ENCODE measurements at places on chromosomes 7 and 10.

- no peaks in the 10 kb centered on the region for H3K27me3 ChIP-seq
- H3K4me1 ChIP-seq: peaks cover 27% of the 10 kb centered on the region
These were observed 65.3 kb downstream of the COBL start for GRCh38 chr7:51251290-51251689.

DNA sequence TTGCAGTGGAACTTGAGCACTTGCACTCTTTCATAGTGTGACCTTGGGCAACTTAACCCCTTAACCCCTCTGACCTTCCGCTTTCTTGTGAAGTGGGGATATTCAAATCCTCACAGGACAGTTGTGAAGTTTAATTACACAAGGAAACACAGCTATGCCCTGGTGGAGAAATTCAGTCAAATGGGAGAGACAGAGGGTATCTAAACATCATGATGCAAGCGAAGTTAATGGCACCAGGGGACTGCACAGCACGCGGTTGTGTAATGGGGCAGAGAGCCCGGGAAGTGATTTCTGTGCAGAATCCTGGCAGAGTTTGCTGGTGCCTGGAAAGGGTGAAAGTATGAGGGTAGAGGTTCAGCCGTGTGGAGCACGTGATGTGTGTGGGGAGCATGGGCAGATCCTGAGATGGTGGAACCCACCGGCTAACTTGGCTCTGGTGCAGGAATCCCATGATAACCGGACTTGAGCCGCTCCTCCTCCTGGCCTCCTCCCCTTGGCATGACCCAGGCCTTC is 51.7 kb downstream of the SNX10 start:
- no peaks in the 10 kb centered on the region for H3K27me3 ChIP-seq
- peaks cover 16% of the 10 kb centered on the region for H3K4me1 ChIP-seq
- H3K4me3 ChIP-seq: no peak overlapping the region
- no peak for DNase-seq

DNA sequence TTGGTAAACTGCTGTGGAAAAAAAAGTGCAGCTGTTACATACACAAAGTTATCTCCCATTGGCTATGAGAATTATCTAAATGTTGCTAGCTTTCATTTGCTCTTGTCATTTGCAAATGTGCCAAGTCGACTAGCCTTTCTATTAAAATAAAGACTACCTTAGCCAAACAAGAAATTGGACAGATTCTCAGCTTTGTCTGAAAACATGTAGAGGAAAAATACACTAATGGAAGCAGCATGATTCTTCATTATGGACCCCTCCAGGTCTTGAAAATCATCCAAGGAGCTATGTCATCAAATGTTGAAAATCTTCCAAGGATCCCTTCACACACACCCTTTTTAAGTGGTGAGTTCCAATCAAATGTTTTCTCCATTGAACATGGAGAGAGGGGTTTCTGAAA is 237.7 kb downstream of the ETV1 start:
- no peaks in the 10 kb centered on the region for H3K36me3 ChIP-seq
- H3K27ac ChIP-seq: no peak overlapping the region
- DNase-seq: no peak
- no peak overlapping the region for H3K4me3 ChIP-seq
- no peaks in the 10 kb centered on the region for H3K4me1 ChIP-seq

GRCh38 chr7:21771906-21772610 is 173.6 kb downstream of the CDCA7L start:
- DNase-seq: no peak
- peaks cover 48% of the 10 kb centered on the region for H3K27me3 ChIP-seq
- H3K27ac ChIP-seq: no peak overlapping the region
- H3K4me3 ChIP-seq: no peak overlapping the region
